GM12878 (cell line): ENCODE measurements at places on chromosomes 2 and 18. TPM values are rescaled to one million over a fixed set of nuclear protein-coding genes. Genes with fewer than 3 reads are reported as not detected.

DNA sequence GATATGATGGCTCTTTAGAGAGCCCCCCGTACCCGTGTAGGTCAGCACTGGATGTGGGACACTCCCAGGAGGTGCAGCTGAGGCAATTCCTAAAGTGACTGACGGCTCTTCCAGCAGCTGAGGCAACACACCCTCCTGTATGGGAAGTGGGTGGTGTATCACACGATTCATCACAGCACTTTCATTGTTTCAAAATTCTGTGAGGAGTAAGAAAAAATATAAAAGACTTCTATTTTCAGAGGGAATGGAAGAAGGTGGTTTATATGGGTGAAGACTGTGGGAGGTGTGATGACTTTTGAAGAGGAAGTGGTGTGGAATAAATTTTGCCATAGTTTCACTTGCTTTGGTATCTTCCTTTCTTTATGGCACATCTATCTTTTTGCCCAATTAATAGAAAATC, 22.3 kb downstream of the QPCT start:
- DNase-seq: no peak
- H3K4me3 ChIP-seq: no peak overlapping the region
- peaks cover 3% of the 10 kb centered on the region; the same call in 1 of the 2 replicates for H3K27me3 ChIP-seq
- H3K36me3 ChIP-seq: no peaks in the 10 kb centered on the region
- H3K4me1 ChIP-seq: peaks cover 3% of the 10 kb centered on the region; the same call in 1 of the 2 replicates

DNA sequence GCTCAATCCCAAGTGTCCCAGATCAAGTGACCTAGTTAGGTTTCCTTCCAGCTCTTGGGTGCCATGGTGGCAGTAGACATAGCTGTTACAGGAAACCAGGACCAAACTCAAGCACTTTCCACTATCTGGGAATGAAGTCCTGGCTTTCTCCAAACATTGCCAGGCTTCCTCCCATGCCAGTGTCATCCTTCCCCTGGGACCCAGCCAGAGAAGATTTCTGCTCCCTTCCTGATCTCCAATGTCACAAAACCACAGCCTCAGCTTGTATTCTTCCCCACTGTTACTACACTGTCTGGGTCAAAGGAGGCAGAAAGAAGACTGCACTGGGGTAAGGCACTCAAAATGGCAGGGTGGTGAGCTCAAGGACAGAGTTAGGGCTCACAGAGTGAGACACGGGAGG, 347.1 kb downstream of the TNS1 start:
- H3K27ac ChIP-seq: no peak overlapping the region
- H3K4me1 ChIP-seq: no peaks in the 10 kb centered on the region
- no peaks in the 10 kb centered on the region for H3K36me3 ChIP-seq
- no peak overlapping the region for H3K4me3 ChIP-seq
- H3K27me3 ChIP-seq: peaks cover 5% of the 10 kb centered on the region

DNA sequence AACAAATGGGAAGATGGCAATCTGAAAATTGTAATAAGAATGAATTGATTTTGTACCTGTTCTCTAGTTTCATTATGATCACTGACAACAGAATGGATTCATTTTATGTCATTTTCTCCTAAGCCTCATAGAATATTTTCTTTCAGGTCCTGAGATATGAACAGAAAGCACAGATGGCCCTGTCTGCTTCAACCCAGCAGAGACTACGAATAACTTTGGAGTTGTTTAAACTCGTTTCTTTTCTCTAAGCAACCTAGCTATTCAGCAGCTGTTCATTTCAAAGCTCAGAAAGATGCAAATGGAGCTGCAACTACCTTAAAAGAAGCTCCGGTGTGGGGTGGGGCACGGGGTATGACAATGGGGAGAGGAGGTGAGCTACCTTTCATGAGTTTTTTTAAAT, 124.9 kb downstream of the ALK start:
- H3K4me1 ChIP-seq: no peaks in the 10 kb centered on the region
- H3K36me3 ChIP-seq: no peaks in the 10 kb centered on the region
- no peak overlapping the region for H3K27ac ChIP-seq
- no peaks in the 10 kb centered on the region for H3K27me3 ChIP-seq

OR6B2 gene
- total RNA-seq: not detected in 2 replicates

SH3RF3 gene
- 8.4 and 8.8 TPM in 2 replicates for total RNA-seq

DNA sequence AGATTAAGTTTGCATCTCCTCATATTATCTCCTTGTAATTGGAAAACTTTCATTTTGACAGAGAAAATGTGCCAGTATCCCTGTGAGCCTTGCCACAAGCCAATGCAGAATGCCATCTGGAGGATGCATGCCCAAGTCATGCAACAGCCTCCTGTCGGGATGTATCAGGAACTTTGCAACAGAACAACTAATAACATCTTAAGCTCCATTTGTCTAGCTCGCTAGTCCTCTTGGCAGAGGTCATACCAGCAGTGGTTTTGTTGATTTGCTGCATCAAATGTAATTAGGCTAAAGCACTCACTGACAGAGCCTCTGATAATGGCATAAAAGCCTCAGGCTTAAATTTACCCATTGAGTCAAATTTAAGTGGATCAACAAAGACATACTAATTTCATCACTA, 125.8 kb downstream of the UBE2E3 start:
- no peaks in the 10 kb centered on the region for H3K27me3 ChIP-seq
- H3K27ac ChIP-seq: peak overlapping the region; percentile 27
- H3K36me3 ChIP-seq: no peaks in the 10 kb centered on the region
